ENCODE measurements at places on chromosomes 2 and 18.

DNA sequence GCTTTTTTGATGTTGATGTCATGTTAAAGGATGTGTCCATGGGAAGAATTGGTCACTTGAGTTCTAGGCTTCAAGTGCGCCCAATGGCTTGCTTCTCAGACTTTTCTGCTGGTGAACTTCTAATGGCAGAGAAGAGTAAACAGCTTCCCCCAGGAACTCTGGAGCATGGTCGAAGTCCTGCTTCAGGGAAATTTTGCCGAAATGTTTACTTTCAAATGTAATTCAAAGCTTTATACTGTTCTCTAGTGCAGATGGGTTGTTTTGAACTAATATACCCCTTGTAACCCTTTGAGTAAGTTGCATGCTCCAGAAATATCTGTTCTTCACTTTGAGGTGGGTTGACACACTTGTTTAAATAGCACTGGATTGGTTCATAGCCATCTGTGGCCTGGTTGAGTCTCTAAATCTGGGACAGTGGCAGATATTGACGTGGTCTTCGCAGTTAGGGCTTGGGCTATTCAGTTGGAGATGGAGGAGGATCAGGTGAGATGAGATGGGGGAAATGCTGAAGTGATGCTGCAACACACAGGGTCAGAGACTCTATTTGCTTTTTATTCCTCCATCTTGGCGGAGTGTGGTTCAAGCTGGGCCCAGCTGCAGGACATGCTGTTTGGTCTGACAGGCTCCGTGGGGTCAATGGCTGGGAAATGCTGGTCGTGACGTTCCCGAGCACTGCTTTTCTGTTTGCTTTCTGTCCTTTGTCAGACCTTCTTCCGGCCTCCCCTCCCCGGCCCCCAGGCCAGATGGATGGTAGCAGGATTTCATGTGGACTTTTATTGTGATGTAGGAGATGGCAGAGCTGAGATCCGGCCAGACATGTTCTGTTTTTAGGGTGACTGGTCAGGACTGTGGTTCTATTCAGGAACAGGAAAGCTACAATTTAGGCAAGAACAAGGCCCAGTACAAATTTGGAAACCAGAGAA, 35.9 kb downstream of the MYO1B start:
- DNase-seq, result no peak

- no peak for DNase-seq
Measured at GRCh38 chr2:25050128-25050527, 8.3 kb downstream of the EFR3B start.

DNA sequence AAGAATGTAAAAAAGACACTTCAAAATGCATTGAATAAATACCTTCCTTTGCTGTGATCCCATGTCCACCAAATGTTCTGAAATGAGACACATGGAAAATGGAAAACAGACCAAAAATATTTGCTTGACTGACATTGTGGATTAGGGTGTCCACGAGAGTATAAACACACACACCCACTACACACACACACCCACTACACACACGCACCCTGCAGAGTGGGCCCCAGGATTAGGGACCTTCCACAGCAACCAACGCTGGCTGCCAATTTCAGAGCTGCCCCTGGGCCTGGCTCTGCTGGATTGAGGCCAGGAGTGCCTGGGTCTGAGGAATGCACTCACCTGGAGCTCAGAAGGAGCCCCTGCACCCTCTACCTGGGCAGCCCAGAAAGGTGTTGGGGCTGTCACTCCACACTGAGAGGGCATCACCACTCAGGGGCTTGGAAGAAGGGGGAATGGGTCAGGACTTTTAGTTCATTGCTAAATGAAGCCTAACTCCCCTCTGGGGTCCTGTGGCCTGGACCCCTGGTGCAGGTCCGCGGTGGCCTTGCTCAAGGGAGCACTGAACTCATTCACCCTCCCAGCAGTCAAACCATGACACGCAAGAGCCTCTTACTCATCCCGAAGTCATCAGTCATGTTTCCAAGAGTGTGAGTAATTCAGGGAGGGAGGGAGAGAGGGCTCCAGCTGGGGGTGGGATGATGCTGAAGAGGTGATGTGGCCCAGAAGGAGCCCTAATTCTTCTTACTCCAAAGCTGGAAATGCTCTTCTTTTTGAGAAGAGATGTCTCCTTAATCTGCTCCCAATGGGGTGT, 50.2 kb upstream of the PLB1 start:
- peak; percentile 71 for DNase-seq

- DNase-seq, result no peak
Measured at GRCh38 chr2:46422717-46423394, 56.5 kb upstream of the TMEM247 start.

- no peak for DNase-seq
Measured at GRCh38 chr2:180291552-180292421, 284.7 kb upstream of the CWC22 start.

DNA sequence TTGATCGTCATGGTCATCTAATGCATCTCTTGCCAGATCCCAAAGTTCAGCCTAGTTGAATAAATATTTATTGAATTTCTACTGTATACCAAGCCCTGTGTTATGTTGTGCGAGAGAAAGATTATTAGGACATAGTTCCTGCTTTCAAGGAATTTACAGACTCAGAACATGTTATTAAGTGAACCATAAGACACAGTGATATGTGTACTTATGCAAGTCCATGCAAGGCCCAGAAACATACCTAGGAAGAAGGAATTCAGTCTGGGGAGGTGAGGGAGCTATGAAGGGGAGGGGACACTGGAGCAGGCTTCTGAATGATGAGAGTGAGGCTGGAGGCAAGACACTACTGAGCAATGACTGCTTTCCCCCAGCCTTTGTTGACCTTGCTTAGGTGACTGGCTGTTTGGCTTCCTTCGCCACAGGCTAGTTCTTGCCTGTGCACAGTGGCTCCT, 81.4 kb downstream of the ACAA2 start:
- no peak for DNase-seq

- no peak for DNase-seq
Measured at GRCh38 chr2:117692001-117692763, 122.3 kb upstream of the DDX18 start.

- no peak for DNase-seq
Measured at GRCh38 chr18:34718610-34719009, 8.5 kb downstream of the DTNA start.

DNA sequence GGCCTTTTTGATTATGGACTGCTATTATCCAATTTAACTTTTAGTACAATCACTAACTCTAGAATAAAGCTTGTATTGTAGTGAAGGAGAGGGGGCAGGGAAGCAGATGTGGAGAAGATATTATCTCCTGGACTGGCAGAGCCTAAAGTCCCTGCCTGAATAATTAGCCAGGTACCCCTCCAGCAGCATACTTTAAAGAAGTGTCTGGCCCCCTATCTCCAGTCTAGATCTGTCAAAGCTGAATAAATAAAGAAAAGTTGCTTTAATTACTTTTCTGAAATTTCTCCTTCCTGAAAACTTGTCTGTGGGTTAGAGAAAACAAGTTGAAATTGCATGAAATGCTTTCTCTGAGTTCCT, 258.2 kb downstream of the SLC8A1 start:
- DNase-seq, result no peak

DNA sequence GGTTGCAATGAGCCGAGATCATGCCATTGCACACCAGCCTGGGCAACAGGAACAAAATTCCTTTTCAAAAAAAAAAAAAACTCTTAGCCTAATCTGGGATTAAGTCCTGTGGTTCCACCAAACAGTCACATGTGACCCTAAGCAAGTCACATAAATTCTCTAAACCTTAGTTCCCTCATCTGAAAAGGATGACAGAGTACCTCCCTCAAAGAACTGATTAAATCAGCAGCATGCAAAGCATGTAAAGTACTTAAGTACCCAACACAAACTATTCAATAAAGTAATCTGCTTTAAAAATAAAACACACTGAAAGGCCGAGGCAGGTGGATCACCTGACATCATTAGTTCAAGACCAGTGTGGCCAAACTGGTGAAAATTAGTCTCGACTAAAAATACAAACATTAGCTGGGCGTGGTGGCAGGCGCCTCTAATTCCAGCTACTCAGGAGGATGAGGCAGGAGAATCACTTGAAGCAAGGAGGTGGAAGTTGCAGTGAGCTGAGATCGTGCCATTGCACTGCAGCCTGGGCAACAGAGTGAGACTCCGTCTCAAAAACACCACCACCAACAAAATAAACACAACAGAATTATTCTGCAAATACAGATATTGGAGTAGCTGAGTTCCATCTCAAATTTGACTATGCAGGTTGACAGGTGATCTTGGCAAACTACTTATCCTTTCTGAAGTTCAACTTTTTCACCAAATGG, 7.0 kb downstream of the USP34 start:
- DNase-seq, result no peak

GRCh38 chr2:64391424-64391823, 62.5 kb upstream of the LGALSL start:
- DNase-seq, result no peak

GRCh38 chr2:28339516-28340175, 53.0 kb upstream of the FOSL2 start:
- DNase-seq, result no peak

GRCh38 chr2:159968279-159968900, 94.0 kb downstream of the PLA2R1 start:
- no peak for DNase-seq

DNA sequence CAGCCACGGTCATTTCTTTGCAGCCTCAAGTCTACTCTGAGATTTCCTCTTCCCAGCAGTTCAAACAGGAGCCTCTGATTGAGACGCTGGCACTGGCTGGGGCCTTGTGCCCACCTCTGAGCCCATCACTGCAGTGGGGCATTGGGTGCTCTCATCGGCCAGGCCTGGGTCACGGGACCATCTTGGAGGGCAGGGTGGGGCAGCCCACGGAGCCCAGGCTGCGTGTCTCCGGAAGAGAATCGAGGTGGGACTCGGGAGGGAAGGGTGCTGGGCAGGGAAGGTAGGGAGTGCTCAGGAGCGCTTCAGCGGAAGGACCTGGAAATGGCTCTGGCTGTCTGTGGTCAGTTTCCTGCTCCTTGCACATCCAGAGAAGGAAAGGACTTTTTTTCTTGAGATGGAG, 82.4 kb downstream of the RTP5 start:
- DNase-seq, result no peak

DNA sequence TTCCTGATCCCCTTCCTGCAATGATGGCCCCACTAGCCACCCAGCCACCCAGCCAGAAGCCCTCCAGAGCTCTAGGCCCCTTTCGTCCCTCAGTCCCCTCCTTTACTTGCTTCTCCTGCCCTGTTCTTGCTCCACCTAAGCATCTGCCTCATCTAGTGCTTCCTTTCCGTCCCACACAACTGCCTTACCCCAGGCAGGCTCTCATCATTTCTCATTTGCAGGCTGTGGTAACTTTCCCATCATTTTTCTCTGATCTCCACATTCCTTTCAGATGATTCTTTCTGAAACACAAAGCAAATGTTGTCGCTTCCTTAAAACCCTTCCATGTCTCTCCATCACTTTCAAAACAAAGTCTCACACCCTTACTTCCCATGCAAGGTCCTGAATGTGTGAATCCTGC, 459.8 kb downstream of the METTL4 start:
- no peak for DNase-seq

DNA sequence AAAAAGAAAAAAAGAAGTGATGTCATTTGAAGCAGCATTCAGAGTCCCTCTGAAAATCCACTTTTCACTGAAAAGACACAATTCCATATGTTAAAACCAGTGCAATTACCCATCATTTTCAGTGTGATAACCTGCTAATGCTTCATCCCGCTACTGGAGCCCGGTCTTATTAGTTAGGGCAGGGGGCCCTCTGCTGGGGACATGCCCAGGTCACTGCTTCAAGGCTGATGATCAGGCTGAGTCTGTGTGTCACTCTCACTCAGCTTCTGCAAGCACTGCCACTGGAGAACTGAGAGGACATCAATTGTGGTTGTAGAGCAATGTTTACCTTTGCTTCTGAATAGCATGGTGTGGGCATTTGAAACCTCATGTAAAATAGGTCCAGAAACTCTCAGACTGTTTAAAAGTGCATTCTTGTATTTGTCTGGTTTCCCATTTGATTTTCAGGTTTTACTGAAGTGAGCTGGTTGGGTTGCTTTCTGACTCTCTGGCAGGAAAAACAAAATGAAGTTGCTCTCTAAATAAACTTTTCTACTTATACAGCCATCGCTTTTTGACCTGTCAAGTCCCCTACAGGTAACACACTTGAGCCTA, 49.2 kb upstream of the NXPH2 start:
- DNase-seq, result no peak

DNA sequence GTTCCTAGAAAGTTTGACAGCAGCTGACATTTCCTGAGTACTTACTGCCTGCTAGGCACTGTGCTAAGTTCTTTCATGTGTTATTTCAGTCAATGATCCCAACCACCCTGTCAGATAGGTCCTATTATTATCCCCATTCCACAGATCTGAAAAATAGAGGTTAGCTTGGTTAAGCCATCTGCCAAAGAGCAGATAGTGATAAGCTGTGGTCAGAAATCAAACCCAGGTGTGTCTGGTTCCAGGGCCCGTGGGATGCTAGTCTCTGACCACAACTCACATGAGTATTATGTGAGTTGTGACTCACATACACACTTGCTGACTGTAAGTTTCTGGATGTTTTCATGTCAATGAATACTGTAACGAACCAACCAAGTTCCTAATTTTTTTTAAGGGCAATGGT, 132.0 kb upstream of the APCDD1 start:
- DNase-seq, result no peak

GRCh38 chr18:68766433-68766832, 31.4 kb upstream of the CCDC102B start:
- DNase-seq, result no peak

- no peak for DNase-seq
Measured at GRCh38 chr18:44805643-44806042, 125.0 kb downstream of the SETBP1 start.

- no peak for DNase-seq
Measured at GRCh38 chr2:38615237-38615636, 12.5 kb upstream of the HNRNPLL start.

GRCh38 chr2:71071681-71072398, 3.4 kb downstream of the NAGK start:
- DNase-seq, result peak; percentile 67

DNA sequence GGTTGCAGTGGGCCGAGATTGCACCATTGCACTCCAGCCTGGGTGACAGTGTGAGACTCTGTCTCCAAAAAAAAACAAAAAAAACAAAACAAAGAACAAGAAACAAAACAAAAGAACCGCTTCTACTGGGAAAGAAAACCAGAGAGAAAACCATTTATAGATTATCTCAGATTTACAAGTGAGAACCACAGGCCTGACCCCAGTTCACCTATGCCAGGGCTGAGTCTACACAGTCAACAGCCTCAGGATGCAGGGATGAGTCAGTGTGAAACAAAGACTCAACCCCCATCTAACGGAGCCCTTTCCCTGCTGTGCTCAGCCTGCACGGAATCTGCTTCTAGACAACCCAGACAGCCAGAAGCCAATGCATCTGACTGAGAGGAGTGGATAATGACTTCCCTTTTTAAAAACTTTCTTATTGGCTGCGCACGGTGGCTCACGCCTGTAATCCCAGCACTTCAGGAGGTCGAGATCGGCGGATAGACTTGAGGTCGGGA, 25.5 kb upstream of the YWHAQ start:
- peak; percentile 76 for DNase-seq

Measured in activated CD8-positive, alpha-beta memory T cell treated with anti-CD3 and anti-CD28 coated beads, Interleukin-2, amount 50 U/mL, for 48 hours (primary cell).